ENCODE measurements at places on chromosomes 3 and 15.

GRCh38 chr3:55296791-55297190 lies 190.3 kb downstream of the WNT5A start:
- DNase-seq, result no peak

GRCh38 chr3:78911394-78911793 lies 856.4 kb downstream of the ROBO1 start:
- DNase-seq, result no peak

- no peak for DNase-seq
Observed at GRCh38 chr3:16318176-16318575, 53.2 kb downstream of the OXNAD1 start.

- no peak for DNase-seq
Observed at GRCh38 chr3:45915518-45916231, 27.6 kb upstream of the CXCR6 start.

GRCh38 chr15:97036301-97036700 lies 705.8 kb downstream of the NR2F2 start:
- no peak for DNase-seq

All from glomerular endothelial cell (primary cell).